RPMI8226 (cell line): ENCODE measurements at places on chromosomes 7 and 10.

DNA sequence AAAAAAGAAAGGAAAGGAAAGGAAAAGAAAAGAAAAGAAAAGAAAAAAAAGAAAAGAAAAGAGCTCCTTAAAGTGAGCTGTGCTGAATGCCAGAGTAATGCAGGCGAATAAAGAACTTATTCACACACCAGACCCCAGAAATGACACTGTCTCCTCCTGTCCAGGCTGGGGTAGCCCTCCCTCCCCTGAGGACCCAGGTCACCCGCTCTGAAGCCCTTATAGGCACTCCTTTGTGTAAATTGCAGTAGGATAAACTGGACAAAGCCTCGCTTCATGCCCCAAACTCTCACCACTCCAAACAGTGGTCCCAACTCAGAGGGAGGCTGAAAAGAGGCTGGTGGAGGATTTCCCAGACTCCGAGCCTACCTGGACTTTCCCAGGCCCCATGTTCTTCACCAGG, 46.3 kb downstream of the PKD1L1 start:
- DNase-seq = no peak

GRCh38 chr10:99329304-99329553, at the start of gene CNNM1:
Gene CNNM1, plus strand, starts transcription at chr10:99329356. Its CDS starts 32 bp downstream, at chr10:99329388.
- DNase-seq = no peak

- DNase-seq = no peak
Observed at GRCh38 chr10:22753786-22754185, 39.4 kb upstream of the PIP4K2A start.

GRCh38 chr7:23454881-23455526, 15.3 kb downstream of the IGF2BP3 start:
- no peak for DNase-seq

- DNase-seq = no peak
Observed at GRCh38 chr7:36905841-36906240, 181.5 kb upstream of the AOAH start.

- DNase-seq = no peak
Observed at GRCh38 chr10:62726142-62726541, 78.4 kb upstream of the ADO start.

- DNase-seq = no peak
Observed at GRCh38 chr7:78280276-78280675, 481.7 kb downstream of the PHTF2 start.

DNA sequence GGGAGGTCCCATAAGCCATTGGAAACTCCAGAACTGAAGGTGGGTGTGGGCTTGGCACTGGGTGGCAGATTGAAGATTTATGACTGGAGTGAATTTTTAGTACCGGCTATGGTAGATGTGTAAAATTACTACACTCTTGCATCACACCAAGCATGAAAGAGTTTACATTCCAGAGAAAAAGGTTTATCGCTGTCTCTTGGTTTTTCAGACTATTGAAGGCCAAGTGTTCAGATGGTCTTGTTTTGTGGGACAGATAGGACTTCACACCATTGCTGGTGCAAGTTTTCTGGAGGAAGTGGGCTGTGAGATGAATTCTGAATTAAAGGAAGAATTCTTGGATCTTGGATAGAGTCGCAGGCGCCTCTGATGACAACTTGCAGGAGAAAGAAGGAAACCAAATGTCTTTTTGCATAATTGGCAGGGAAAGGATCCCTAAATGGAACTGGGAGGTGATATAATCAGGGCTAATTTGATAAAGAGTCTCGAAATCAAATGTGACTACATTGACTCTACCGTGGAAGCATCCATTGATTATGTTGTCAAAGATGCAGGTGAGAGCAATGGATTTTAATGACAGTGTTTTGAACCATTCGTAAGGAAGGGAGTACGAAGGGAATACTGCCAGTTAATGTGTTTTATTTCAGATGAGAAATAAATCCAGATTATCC, 14.2 kb upstream of the NMT2 start:
- DNase-seq = no peak

DNA sequence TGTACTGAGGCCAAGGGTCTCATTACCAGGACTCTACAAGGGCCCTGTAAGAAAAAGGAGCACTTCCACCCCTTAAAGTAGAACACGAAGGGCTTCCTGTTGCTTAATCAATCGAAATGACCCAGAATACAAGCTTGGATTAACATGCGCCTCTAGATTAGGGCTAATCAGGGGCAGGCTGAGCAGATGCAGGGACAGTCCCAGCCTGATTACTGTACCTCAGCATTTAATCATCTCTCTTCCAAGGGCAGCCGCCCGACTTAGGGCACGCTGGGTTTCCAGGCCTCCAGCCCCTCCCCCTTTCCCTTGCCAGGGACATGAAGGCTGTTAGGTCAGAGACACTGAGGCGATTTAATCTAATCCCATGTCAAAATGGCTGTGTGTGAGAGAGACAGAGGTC, 138.6 kb downstream of the NRF1 start:
- no peak for DNase-seq

DNA sequence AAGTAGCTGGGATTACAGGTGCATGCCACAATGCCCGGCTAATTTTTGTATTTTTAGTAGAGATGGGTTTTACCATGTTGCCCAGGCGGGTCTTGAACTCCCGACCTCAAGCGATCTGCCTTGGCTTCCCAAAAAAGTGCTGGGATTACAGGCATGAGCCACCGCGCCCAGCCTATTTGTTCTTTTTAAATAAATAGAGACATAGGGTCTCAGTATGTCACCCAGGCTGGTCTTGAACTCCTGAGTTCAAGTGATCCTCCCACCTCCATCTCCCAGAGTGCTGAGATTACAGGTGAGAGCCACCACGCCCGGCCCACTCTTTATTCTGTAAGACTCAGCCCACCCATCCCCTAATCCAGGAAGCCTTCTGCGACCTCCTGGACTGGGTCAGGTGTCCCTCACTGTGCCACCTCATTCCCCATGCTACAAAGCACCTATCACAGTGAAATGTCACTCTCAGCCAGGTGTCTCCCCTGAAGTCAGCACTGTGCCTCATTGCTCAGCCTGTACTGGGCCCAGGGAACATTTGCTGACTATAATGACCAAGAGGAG, 2.8 kb downstream of the TMEM120A start:
- DNase-seq = no peak
